ENCODE measurements at places on chromosomes 1 and 21.

- DNase-seq, result no peak
Observed at GRCh38 chr1:246051909-246052518, 455.1 kb downstream of the SMYD3 start.

DNA sequence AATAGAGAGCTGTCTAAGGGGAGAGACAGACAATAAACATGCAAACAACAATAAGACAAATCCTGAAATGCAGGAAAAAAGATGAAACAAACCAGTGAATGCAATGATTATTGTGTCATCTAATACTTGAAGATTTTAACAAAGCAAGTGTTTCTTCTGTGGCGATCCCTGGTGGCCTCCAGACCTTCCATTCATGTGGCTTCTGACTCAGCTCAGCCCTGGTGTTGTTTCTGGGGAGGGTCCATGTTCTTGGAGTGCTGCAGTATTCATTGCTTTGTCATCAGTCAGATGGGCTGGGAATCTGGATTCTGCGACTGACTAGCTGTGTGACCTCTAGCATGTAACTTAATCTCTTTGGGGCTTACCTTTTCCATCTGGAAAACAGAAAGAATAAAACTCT, 1.5 kb upstream of the C2CD4D start:
- DNase-seq, result no peak

DNA sequence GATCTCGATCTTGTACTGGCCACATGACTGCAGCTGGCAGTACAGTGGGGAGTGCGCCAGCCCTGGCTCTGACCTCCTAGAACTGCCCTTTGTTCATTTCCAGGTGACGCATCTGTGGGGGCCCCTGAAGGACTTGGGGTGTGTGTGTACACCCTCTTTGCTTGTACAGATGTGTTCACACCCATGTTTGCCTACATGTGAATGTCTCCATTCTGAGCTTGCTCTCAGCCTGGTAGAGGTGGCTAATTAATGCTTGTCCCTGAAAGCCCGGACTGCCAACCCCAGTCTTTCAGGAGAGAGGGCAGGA, 19.8 kb downstream of the TNFRSF1B start:
- no peak for DNase-seq

GRCh38 chr1:30874176-30874575, 34.4 kb downstream of the SDC3 start:
- DNase-seq, result no peak

- DNase-seq, result no peak
Observed at GRCh38 chr1:47682786-47683350, 245.0 kb downstream of the FOXD2 start.

- no peak for DNase-seq
Observed at GRCh38 chr1:232383455-232384123, 246.3 kb downstream of the SIPA1L2 start.

DNA sequence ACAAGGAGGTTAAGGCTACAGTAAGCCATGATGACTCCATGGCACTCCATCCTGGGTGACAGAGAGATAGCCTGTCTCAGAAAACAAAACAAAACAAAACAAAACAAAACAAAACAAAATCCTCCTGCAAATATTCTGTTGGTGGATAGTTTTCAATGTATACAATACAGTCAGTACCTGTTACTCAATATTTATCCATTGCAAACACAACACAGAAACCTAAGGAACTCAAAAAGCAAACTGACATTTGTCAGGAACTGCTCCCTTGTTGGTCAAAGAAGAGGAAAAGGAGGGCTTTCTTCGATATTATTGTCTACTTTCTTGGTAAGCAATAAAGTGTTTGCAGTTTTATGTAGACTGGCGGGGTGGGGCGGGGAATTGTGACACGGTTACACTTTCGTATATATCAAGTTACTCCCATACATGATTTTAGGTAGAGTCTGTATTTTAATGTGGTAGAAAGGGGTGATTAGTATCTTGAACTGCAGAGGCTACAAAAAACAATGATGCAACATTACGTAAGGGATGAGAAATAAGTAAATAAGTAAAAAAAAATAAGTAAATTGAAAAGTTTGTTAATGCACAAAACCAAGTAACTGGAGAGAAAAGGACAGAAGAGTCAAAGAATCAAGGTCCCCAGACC, 31.8 kb downstream of the APP start:
- DNase-seq, result no peak

DNA sequence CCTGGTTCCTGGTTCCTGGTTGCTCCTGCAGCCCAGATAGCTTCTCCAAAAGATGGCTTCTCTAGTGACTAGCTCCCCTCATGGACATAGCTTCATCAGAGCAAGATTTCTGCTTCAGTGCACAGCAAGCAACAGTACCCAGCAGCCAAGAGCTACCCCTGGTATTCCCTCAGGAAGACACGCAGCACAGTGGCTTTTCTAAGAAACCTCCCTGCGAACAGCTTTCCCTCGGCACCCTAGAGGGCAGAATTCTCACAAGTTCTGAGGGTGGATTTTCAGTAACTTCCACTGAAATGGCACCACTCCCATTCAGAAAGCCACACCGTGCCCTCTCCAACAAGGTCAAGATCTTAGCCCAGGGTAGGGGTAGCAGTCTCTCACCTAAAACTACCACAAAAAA, 128.2 kb downstream of the EIF4G3 start:
- no peak for DNase-seq

- DNase-seq, result peak; percentile 29
Observed at GRCh38 chr1:156122519-156123355, 8.2 kb downstream of the LMNA start.

DNA sequence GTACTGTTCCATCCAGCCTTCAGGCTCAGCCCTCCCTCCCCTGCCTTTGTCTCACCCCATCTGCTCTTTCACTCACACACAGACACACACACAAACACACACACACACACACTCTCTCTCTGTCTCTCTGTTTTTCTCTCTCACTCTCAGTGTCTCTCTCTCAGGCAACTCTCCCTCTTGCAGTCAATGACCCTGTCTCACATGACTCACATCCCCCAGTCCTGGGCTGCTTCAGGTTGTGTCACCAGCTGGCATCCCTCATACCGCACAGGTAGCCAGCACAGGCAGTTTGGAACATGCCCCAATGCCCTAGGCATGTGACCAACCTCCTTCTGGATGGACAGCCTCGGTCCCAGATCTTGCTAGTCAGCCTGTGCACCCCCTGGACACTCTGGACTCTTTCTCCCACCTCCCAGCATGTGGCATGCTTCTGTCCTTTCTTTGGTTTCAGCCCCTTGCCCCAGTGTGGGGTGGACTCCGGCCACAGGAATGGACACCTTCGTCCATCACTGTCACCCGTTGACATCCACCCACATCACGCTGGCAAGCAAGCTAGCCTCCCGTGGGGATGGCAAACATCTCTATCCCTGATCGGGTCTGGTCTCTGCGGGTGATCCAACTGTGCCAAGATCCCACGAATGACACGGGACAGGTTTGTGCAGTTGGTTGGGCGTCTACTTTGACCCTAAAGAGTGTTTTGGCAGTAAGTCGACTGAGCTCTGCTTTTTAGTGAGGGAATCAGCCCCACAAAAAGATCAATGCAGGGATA, 23.4 kb upstream of the FCGR2A start:
- no peak for DNase-seq

DNA sequence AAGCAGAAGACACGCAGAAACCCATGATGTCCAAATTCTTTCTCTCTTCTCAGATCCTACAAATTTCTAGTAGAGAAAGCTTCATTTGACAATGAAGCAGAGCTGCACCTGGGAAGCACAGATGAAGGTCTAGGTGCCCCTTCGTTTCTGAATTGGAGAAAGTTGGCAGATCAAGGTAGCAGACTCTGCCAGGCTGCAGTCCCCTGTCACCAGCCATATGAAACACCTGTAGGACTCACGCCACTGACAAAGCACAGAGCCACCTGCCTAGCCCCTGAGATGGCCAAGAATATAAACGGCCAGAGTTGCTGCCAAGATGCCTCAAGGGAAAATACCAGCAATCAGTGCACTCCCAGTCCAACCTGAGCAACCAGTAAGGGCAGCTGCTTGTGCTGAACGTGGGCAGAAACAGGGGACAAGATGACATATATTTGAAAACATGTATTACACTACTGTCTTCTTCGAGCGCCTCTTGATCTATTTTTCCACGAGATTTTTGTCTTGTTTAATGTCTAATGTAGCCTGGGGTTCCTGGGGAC, 20.6 kb upstream of the PLEKHA6 start:
- no peak for DNase-seq

DNA sequence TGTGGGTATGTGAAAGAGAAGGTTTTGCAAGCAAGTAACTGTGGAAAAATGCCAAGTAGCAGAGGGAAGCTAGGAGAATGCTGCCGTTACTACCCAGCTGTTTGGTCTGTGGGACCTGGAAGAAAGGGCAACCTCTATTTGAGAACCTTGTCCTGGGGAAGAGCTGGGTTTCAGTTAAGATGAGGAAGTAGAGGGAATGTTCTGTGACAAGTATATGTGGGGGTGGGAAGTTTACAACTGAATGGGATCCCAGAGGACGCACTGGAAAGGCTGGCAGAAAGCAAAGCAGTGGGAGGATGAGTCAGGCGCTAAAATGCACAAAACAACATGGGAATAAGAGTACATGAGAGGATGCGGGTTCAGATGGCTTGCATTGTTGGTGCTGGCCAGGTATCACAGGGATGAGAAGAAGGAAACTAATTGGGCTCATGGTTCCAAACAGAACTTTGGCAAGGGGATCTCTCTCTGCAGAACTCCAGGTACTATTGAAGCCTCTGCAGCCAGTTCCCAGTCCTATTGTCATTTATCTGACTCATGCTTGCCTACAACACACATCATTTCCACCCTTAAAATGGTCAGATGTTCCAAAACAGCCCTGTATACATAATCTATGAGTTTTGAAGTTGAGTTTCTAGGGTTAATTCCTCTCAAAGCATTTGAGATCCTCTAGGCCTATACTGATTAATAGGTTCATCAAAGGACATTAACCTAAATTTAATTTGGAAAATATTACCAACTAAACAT, 88.5 kb upstream of the VAV3 start:
- no peak for DNase-seq

All from NCI-H1694 treated with DMSO at 0.1 percent for 48 hours (cell line).